Motor neuron (in vitro differentiated cells): ENCODE measurements at places on chromosomes 6 and 20. TPM values are rescaled to one million over a fixed set of nuclear protein-coding genes. Genes with fewer than 3 reads are reported as not detected.

DNA sequence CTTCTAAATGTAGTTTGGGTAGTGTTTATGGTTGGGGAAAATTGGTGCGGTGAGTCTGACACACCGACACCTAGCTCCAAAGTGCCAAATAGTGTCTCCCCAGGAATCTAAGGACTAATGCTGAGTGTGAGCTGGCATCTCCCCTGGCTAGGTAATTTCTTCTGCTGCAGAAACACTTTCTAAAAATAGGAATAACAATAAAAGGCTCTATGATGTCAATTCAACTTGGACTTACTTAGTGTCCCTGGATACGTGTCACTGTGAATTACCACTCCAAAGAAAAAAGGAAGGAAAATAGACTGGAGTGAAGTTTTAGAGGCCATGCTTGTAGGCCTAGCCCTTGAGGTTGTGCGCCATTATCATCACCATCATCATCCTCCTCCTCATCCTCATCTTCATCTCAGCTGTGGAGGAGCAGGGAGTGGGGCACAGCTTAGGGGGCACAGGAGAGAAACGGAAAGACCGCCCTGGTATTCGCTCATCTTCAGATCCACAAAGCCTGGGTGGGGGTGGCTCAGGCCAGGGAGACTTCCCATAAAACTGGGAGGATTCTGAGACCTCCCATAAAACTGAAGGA, 89.6 kb downstream of the TBC1D7 start:
- ATAC-seq: no peak

Gene PRL
- total RNA-seq: not detected in 2 replicates

Gene SGK2
- 0.72 and 2.0 TPM in 2 replicates for total RNA-seq

Gene SMIM26
- 94.0 and 129 TPM in 2 replicates for total RNA-seq

Gene ATP9A
- total RNA-seq: 103 and 113 TPM in 2 replicates

DNA sequence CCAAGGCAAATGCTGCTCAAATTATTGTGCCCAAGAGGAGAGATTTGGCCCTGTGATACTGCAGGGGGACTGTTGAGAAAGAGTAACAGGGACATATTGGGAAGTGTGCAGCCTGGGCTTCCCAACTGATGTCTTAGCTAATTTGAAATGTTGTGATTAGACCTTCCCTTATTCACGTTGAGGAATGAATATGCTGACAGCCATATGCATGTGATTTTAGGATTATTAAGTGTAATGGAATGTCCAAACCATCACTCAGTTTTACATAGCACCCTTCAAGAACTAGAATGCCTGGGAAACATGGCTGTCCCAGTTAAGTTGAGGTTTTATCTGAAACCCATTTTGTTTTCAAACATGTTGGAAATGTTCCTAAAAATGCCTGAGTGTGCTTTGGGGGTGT, 81.4 kb downstream of the CARMIL1 start:
- peak; percentile 38 for ATAC-seq

GRCh38 chr20:24432046-24432442, 37.4 kb upstream of the SYNDIG1 start:
- no peak for ATAC-seq

DNA sequence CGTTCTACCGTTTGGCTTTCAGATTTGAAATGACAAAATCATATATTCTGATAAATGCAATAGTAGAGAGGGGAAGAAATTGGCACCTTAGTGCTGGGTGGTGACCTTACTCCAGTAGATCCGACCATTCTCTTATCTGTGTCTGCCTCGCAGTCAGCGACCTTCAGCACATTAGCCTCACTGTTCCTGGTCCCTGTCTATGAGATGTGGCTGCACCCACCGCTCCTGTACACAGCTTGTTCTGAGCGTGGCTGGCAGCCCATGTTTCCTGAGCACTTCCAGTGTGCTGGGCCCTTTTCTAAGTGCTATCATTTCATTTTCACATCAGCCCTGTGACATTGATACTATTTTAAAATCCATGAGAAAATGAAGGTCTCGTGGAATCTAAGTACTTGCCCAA, 138.1 kb downstream of the TMEM242 start:
- no peak for ATAC-seq

DNA sequence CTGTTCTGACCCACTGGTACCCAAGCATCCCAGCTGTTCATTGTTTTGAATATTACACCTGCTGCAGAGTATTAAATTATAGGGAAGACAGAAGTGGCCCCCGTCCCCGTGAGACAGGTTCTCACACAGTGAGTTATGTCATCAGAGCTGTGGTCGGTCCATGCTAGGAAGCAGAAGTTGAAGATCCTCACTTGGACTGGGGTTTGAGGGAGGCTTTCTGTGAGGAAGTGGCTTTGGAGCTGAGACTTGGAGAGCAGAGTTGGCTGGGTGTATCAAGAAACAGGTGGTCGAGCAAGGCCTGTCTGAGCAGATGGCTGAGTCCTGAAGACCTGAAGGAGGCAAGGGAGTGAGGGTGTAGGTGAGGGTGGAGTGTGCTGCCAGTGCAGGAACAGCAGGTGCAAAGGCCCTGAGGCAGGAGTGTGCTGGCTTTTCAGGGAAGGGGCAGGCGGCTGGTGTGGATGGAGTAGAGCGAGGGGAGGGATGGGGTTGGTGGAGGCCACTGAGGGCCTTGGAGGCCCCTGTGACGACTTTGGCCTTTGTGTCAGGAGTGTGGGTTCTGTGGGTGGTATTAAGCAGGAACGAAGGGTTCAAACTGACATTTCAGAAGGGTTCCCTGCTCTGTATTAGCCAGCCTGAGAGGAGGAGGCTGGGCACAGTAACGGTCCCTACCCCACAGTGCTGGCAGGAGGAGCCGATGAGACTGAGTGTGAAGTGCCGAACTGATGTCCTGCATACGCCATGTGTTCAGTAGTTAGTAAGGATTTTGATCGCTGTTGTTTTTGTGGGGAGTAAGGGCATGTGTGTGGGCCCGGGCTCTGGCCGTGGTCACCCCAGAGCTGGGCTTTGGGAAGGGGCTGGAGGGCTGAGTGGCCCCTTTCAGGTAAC, 11.8 kb downstream of the SRC start:
- peak; percentile 11 for ATAC-seq

DNA sequence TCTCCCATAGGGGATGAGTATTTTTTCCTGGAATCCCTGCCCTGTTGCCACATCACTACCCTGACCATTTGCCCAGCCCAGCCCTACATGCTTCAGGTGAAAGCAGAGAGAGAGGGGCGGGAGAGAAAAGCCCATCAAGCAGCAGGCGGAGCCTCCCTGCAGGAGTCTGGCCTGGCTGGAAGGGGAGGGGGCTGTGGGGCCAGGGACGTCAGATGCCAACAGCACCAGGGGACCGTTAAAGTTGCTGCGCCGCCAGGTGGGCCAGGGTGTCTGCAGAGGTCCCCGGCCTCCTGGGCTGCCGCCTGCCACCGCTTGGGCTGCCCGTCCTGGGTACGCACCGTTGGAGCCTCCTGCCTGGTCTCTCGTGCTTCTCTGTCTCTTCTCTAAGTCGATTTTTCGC, 757 bp upstream of the R3HDML start:
- no peak for ATAC-seq

- ATAC-seq: no peak
Observed at GRCh38 chr6:110329714-110330436, 28.3 kb downstream of the METTL24 start.

DNA sequence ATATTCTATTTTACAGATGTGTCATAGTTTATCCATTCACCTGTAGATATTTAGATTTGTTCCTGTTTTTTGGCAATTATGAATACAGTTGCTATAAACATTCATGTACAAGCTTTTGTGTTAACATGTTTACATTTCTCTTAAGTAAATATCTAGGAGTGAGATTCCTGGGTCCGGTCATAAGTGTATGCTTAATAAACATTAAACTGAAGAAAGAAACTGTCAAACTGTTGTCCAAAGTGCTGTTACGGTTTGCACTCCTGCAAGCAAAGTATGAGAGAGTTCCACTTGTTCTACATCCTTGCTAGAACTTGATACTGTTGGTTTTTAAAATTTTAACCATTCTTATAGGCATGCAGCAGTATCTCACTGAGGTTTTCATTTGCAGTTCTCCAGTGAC, 138.6 kb downstream of the RALGAPA2 start:
- ATAC-seq: no peak

- peak; percentile 91 for ATAC-seq
Observed at GRCh38 chr20:4607287-4607713, 114.4 kb upstream of the PRND start.

Gene FAM210B
- 24.4 and 28.7 TPM in 2 replicates for total RNA-seq

GRCh38 chr6:101266063-101266462, 127.4 kb upstream of the GRIK2 start:
- no peak for ATAC-seq

- ATAC-seq: no peak
Observed at GRCh38 chr6:158460602-158461169, 99.2 kb upstream of the TMEM181 start.

Gene ZNF334
- total RNA-seq: 14.0 and 16.1 TPM in 2 replicates

DNA sequence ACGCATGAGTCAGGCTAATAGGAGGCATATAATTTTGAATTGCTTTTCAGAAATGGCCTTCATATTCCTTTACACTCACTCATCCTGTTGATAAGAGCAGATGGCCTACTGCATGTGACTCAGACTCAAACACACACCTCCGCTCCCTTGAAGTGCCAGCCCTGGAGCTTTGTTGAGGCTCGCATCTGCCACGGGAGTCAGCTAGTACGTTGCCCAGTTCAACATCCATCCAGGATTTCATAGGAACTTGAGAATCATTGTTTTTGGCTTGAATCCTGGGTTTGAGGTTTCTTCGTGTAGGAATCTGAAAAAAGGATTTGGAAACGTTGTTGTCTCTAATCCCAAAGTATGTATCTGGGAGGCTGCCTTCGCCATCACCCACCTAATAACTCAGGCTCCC, 87.4 kb upstream of the JAG1 start:
- ATAC-seq: no peak

- no peak for ATAC-seq
Observed at GRCh38 chr20:910132-910869, 5.8 kb downstream of the ANGPT4 start.

Gene TNNC2
- total RNA-seq: 1.2 TPM in 1 of 2 replicates, not detected in the other

Gene BPIFB1
- total RNA-seq: 0.16 TPM in 1 of 2 replicates, not detected in the other
